Stimulated activated CD4-positive, alpha-beta T cell treated with anti-CD3 and anti-CD28 coated beads, Interleukin-1b, Interleukin-23, amount 100 ng/mL, for 24 hours (primary cell): ENCODE measurements at places on chromosomes 12 and 14.

DNA sequence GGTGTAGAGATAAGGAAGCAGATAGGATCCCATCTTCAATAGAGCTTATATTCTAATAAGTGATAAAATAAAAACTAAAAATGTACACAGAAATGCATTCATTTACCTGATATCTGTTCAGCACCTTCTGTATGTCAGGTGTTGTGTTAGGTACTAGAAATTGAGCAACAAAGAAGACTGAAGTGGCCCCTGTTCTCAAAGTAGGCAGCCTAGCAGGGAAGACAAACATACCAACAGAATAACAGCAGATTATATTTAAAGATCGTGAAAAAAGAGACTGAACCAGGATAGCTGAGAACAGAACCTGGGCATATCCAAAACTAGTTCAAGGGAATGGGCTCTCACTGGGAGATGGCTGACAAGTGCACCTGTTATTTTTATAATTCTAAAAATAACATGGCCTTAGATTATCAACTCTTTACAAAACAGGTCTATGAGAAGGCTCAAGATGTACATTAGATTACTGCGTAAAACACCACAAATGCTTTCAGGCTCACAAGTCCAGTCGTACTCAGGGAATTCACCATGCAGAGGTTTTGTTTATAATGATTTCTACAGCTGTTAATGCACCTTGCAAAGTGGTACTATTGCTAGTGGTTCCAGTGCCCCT, 16.4 kb downstream of the ANO6 start:
- no peak for DNase-seq

GRCh38 chr14:54718046-54718445, 151.1 kb downstream of the SAMD4A start:
- no peak for DNase-seq

- no peak for DNase-seq
Measured at GRCh38 chr12:58296863-58297262, 355.5 kb downstream of the ATP23 start.

DNA sequence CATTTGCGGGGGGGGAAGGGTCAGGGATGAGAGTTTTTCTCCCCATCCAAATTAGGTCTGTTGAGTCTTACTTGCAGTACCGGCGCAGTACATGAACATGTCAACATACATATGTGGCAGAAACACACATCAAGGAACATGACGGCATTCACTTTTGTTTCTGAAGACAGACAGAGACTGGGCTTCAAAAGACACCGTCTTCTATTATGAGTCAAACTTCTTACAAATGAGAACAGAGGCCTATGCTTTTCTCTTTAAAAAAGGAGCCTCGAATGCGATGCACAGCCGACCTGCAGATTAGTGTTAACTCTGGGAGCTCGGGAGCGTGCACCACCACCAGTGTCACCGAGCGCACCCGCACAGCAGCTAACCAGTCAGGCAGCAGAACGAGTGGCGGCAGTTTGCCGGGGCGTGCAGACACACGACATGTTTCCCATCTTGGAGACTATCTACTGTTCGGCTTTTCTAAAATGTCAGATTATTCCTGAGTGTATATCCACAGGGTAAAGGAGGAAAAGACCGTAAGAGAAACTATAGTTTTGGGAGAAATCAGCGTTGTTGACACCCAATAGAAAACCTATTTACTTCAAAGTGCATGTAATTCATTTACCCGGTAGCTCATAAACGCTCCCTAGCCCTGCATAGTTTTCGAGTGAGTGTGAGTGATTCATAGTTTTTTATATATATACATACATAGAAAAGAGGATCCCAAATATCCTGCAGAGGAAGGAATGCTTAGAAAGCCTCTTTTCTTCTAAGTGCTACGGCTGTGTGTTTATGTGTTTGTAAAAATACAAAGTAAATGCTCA, 33.0 kb downstream of the UBR7 start:
- no peak for DNase-seq

GRCh38 chr12:92722897-92723296, 20.1 kb downstream of the PLEKHG7 start:
- no peak for DNase-seq
